ENCODE measurements at places on chromosomes 6 and 20. TPM values are rescaled to one million over a fixed set of nuclear protein-coding genes. Genes with fewer than 3 reads are reported as not detected.

Gene CARMIL1
- polyA plus RNA-seq = 0.90 TPM

Gene NKX2-2
- not detected for polyA plus RNA-seq

DNA sequence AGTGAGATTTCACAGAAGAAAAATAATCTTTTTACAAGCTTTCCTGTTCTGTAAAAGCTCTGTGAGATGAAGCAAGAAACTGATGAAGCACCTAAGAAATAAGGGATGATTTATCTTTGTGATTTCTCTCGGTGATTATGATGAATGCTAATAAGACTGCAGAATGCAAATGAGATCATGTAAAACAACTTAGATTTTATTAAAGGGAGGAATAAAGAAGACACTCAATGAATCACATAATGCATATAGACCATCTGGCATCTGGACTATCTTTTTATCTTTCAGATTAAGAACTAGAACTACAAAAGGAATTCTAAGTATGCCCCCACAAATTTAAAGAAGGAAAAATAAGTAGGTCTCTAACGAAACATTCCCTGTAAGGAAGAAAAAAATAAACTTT, 361.5 kb upstream of the OPRM1 start:
- no peak for DNase-seq

GRCh38 chr6:158047127-158047518, 65.5 kb downstream of the SYNJ2 start:
- DNase-seq = peak; percentile 59

DNA sequence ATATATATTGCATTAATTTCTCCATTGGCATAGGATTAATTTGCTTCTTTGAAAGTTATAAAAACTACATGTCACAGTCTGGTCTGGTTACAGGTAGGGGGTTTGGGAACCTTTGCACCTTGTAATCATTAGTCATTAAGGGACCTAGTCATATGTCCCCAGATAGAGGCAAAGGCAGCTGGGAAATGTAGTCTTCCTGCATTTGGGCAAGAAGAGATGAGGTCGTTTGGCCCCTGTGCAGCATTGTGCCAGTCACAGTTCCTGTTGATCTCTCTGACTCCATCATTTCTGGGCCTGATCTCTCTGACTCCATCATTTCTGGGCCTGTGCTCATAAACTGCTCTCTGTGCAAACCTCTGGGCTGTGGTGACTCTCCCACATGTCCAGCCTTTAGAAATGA, 73.2 kb downstream of the BCKDHB start:
- DNase-seq = peak; percentile 7
